ENCODE measurements at places on chromosomes 7 and 10. TPM values are rescaled to one million over a fixed set of nuclear protein-coding genes. Genes with fewer than 3 reads are reported as not detected.

The GDI2 gene
- 540 TPM for total RNA-seq

The EBLN1 gene
- not detected for total RNA-seq

The XPNPEP1 gene
- total RNA-seq = 105 TPM

The SNCG gene
- total RNA-seq = 8.8 TPM

The HK1 gene
- 135 TPM for total RNA-seq

The MYO1G gene
- under 0.01 TPM for total RNA-seq

The DNAJB12 gene
- total RNA-seq = 30.1 TPM

The GIMAP6 gene
- 0.15 TPM for total RNA-seq

The FAM180A gene
- total RNA-seq = 80.0 TPM

The DYNC1I1 gene
- 0.66 TPM for total RNA-seq

The FAM25C gene
- total RNA-seq = not detected

The AOC1 gene
- not detected for total RNA-seq

The MYL10 gene
- not detected for total RNA-seq

The SEPHS1 gene
- 32.6 TPM for total RNA-seq

The MACROH2A2 gene
- total RNA-seq = 12.2 TPM

The GALNT17 gene
- not detected for total RNA-seq

The LBX1 gene
- not detected for total RNA-seq

The TMEM130 gene
- total RNA-seq = 0.44 TPM

The SFXN3 gene
- 94.4 TPM for total RNA-seq

The CLCN1 gene
- total RNA-seq = not detected

The LDB3 gene
- total RNA-seq = not detected

The MICALL2 gene
- total RNA-seq = 23.6 TPM

The COL26A1 gene
- not detected for total RNA-seq

The PRKG1 gene
- 50.4 TPM for total RNA-seq

The SEMA3C gene
- total RNA-seq = 163 TPM

The HNRNPF gene
- total RNA-seq = 242 TPM

The CACUL1 gene
- 25.3 TPM for total RNA-seq

The NRP1 gene
- total RNA-seq = 370 TPM

The CNTNAP2 gene
- total RNA-seq = 0.15 TPM

The NFE2L3 gene
- total RNA-seq = 1.2 TPM

The MOSPD3 gene
- 7.1 TPM for total RNA-seq

The HTR5A gene
- not detected for total RNA-seq

The OR2A12 gene
- total RNA-seq = not detected

The CPN1 gene
- not detected for total RNA-seq

The LANCL2 gene
- 18.9 TPM for total RNA-seq

The CALHM3 gene
- total RNA-seq = not detected

The PIP4K2A gene
- 56.6 TPM for total RNA-seq

The AFAP1L2 gene
- 0.29 TPM for total RNA-seq

The SAMD9 gene
- total RNA-seq = 13.8 TPM

The AMZ1 gene
- total RNA-seq = 1.3 TPM
